Right lung (tissue), 10 donors: ENCODE measurements at places on chromosomes 5 and 9. TPM values are rescaled to one million over a fixed set of nuclear protein-coding genes. Genes with fewer than 3 reads are reported as not detected.

DNA sequence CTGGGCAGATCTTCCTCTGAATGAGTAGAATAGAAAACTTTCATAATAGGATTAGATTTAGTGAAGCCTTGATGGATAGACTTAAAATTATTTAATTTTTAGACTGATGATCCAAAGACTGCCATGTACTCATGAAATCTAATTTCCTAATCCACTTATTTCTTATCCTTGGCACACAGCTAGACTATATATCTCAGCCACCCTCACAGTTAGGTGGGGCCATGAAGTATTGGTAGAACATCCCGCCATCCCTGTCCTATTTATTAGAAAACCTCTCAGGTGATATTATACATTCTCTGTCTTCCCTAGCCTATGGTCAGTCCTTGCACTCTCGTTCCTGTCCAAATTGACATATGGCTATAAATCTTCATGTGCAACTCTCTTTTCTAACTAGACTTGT is 110.9 kb downstream of the FAM170A start:
- DNase-seq, result no peak

DNA sequence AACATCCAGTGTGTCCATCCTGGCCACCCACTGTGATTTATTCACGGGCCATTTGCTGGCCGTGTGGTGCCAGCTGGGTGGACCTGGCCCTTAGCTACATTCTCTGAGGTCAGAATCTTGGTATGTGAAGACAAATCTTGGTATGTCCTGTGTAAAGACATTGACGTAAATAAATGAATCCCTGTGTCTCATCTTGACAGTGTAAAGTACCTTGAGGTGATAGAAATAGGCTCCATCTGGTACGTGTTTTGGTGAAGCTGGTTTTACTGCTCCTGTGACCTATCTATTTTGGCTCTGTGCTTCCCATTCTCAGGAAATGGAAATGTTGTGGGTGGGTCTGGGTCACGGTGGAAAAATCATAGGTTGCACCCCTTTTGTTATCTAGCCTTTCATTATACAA is 245.4 kb upstream of the ANKH start:
- no peak for DNase-seq

DNA sequence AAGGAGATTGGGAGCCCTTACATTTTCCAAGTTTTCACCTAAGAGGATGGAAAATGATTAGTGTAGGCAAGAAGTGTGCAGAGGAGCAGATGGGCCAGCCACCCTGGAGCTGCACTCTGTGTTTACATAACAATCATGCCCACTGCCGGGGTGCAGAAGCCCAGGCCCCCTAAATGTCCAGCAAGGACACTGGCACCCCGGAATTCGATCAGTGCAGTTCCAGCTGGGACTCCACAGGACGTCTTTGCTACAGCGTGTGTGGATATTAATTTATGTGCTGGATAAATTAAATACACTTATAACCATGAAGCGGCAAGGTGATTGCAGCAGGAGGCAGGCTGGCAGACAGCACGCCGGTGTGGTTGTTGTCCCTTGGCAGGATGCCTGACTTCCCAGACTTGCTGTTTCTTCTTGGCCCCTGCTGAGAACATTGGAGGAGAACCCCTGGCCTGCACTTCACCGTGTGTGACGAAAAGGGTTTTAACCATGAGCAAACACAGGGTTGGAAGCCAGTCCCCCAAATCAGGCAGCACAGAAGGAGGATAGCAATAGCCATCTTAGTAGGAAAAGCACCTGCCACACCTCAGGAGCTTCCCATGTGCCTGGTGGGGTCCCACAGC is 73.7 kb downstream of the GADD45G start:
- no peak for DNase-seq

DNA sequence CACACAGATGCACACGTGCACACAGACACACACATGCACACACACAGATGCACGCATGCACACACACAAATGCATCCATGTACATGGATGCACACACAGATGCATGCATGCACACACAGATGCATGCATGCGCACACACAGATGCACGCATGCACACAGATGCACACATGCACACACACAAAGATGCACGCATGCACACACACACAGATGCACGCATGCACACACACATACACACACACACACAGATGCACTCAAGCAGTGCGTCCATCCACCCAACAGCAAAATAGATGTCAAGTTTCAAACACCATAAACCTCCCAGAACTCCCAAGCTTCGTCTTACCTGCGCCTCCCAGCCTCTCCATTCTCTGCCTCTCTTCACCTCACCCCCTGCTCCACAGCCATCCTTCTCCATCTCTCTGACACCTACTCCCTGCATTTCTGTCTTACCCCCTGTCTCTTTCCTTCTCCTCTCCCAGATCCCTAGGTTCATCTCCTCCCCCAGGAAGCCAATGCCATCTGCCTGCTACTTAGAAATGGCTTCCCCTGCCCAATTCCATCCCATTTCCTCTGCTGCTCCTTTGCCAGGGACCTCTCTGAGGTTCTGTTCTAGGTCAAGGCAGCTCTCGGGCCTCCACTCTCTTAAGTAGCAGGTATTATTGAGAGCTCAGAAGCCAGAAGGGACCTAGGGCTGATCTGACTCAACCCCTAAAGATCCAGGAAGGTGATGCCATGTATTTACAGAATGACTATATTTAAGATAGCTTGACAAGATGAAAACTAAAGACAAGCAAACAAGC is 297.2 kb downstream of the MED10 start:
- DNase-seq, result no peak

GRCh38 chr5:75660678-75661465 is 49.6 kb downstream of the ANKDD1B start:
- DNase-seq, result no peak

DNA sequence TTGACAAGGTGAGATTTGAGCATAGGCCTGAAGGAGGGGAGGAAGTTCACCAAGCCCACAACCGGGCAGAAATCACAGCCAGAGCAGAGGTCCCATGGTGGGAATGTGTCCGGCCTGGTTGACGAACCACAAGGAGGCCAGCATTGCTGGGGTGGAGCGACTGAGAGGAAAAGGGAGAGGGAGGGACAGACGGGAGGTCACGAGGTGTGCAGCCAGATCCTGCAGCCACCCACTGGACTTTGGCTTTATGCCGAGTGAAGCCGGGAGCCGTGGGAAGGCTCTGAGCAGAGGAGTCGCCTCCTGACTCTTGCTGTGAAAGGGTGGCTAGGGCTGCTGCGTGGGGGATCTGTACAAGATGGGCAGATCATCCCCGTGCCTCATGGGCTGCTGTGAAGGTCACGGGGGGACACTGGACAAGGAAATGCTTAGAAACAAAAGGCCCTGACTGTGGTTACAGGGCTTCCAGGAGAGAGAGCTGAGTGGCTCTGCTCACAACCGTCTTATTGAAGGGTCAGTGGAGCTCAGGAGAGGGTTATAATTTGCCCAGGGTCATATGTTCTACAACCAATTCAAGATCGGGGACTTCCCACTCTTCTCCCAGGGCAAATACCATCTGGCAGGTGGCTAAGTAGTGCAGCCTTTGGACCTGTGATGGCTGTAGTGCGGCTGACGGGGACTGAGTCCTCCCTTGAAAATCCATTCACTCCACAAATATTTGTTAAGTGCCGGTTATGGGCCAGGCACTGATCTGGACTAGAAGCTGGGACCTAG is 15.6 kb upstream of the CD74 start:
- no peak for DNase-seq

GRCh38 chr9:13274886-13275641 is 4.4 kb downstream of the MPDZ start:
- DNase-seq, result no peak

DNA sequence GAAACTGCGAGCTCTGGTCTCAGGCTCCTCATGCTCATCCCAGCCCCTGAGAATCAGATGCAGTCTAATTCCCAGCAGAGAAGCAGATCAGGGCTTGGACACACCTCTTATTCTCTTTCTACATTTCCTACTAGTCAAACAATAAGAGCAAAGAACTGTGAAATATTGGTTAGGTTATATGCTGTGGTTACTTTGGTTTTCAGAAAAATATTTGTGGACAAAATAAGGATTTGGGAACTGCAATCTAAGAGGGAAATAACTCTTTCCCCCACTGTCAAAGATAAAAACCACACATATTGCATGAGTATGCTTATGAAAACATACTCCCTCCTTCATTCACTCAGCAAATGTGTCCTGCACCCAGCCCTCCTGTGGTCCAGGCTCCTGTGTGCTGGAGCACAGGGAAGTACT is 164.5 kb upstream of the S1PR3 start:
- no peak for DNase-seq

- peak; percentile 76 for DNase-seq
Observed at GRCh38 chr5:99314721-99315120, 385.9 kb upstream of the CHD1 start.

- DNase-seq, result no peak
Observed at GRCh38 chr5:141615991-141616720, 2.6 kb downstream of the DIAPH1 start.

GRCh38 chr5:55360190-55360589 is 52.4 kb downstream of the MTREX start:
- DNase-seq, result no peak

DNA sequence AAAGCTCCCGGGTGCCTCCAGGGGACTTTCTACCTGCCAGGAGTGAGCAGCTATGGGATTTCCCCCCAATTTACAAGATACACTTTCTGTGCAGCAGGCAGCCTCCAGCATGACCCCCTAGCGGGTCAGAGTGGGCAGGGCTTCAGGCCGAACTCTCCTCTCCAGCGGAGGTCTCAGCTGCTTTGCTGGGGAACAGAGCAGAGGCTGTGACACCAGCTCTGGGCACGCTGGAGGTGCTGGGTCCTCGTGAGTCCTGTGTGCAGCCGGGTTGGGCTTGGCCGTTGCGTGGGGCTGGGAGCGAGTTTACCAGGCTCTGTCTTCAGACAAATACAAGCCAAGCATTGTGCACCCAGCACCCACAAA is 2.9 kb downstream of the NRARP start:
- no peak for DNase-seq

DNA sequence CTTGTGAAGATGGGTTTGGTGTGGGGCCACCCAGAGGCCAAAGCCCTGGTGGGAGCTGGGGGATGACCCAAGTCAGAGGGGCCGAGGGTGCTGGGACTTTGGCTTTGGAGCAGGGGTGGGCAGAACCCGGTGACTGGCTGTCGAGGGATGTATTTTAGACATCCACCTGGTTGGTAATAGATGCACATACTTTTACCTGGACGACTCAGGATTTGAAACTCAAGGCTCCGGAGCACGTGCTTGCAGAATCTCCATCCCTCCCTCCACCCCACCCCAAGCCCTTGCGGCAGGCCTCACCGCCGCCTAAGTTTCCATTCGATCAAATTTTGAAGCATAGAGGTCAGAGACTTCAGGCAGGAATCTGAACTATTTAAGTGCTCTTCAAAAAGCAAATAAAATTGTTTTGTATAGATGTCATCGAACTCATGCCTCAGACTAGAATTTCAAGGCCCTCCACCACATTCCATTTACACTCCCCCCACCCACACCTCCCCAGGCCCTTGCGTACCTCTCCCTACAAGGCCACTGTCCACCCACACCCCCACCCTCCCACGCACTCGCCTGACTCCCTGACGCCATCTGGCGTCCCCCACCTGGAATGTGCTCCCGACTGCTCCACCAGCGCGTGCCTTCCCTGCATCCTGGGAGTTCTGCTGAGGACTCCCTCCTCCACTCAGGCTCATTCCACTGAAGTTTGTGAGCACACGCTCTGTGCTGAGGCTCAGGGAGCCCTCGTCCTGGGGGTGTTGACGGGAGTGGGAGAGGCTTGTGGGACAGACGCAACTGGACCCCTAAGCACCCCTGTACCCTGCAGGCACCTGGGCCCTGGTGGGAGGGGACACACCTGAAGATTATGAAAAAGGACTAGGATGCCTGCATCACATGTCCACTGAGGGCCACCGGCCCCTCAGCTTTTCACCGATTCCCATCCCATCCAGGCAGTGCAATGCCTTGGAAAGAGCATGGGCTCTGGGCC is 56.4 kb upstream of the RPL26L1 start:
- DNase-seq, result peak; percentile 68

DNA sequence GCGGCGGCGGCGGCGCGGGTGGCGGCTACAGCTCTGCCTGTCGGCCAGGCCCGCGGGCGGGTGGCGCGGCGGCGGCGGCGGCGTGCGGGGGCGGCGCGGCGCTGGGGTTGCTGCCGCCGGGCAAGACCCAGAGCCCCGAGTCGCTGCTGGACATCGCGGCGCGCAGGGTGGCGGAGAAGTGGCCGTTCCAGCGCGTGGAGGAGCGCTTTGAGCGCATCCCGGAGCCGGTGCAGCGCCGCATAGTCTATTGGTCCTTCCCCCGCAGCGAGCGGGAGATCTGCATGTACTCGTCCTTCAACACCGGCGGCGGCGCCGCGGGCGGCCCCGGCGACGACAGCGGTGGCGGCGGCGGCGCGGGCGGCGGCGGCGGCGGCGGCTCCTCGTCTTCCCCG is 296 bp downstream of the ZSWIM6 start:
- DNase-seq, result no peak

DNA sequence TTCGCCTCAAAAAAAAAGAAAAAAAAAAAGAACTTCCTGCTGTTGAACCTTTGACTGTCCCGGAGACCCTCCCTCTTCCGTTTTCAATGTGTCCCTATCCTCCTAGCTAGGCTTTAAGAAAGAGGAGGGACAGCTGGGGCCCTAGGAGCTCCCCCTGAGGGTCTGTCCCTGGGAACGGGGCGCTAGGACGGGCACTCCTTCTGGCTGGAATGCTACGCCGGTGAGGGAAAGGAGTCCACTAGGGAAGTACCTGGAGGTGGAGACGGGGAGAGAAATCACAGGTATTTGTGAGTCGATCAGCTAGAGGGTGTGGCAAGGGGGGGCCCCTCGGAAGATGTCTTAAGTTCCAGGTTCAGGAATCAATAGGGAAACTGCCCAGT is 4.6 kb downstream of the SIT1 start:
- DNase-seq, result no peak

- DNase-seq, result no peak
Observed at GRCh38 chr5:56845277-56845676, 29.9 kb downstream of the MAP3K1 start.

DNA sequence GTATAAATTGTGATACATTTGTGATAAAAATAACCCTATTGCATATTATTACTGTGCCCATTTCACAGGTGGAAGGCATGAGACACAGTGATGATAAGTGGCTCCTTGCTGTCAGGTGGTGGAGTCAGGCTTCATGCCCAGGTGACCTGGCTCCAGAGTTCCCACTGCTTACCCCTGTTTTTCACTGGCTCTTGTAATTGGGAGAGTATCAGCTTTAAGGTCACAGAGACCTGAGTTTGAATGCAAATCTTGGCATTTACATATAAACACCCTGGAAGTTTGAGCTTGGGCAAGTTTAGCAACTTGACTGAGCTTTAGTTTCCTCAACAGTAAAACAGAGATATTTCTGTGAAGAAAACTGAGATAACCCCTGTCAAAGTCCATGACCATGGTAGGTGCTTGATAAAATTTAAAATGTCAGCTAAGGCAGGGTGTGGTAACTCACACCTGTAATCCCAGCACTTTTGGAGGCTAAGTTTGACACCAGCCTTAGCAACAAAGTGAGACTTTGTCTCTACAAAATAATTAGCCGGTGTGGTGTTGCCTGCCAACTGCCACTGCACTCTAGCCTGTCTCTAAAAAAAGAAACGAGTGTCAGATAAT is 29.2 kb downstream of the MAT2B start:
- no peak for DNase-seq

GRCh38 chr5:84364043-84364442 is 20.6 kb downstream of the EDIL3 start:
- DNase-seq, result no peak

The PCDHB14 gene
- 9.8 TPM for polyA plus RNA-seq

The GGTA1 gene
- polyA plus RNA-seq, result 9.2 TPM

The NME5 gene
- polyA plus RNA-seq, result 10.7 TPM

The CLIC3 gene
- polyA plus RNA-seq, result 43.8 TPM

The NUTM2F gene
- not detected for polyA plus RNA-seq

The PDCD1LG2 gene
- 0.12 TPM for polyA plus RNA-seq

The ADAMTS19 gene
- 0.69 TPM for polyA plus RNA-seq

The ACTBL2 gene
- polyA plus RNA-seq, result not detected

The WWC1 gene
- 69.6 TPM for polyA plus RNA-seq

The CER1 gene
- 0.64 TPM for polyA plus RNA-seq

The SCGB3A2 gene
- polyA plus RNA-seq, result 2,261 TPM

The PRRT1B gene
- 8.2 TPM for polyA plus RNA-seq

The FBN2 gene
- 57.0 TPM for polyA plus RNA-seq

The DRD1 gene
- polyA plus RNA-seq, result 0.07 TPM
